T follicular helper cell (primary cell): ENCODE measurements at places on chromosomes 3 and 15.

- DNase-seq = no peak
These were observed 65.5 kb upstream of the TJP1 start for GRCh38 chr15:29887721-29888120.

DNA sequence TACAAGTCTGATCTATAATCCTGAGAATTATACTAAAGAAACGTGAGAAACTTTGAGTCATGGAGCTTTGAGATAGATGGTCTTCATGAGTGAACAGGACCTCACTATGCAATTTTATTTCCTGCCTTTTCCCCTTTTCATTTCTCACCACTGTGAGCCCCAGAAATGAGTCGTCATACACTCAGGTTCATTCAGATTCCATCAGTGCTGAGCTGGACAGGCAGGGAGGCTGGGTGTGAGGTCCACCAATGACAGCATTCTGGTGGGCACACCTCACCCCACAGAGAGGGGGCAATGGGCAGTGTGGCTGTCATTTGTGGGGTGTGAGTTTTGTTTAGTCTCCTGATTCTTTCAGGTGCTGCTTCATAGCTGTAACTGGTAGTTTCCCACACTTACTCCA, 16.9 kb downstream of the TIGIT start:
- DNase-seq = no peak

DNA sequence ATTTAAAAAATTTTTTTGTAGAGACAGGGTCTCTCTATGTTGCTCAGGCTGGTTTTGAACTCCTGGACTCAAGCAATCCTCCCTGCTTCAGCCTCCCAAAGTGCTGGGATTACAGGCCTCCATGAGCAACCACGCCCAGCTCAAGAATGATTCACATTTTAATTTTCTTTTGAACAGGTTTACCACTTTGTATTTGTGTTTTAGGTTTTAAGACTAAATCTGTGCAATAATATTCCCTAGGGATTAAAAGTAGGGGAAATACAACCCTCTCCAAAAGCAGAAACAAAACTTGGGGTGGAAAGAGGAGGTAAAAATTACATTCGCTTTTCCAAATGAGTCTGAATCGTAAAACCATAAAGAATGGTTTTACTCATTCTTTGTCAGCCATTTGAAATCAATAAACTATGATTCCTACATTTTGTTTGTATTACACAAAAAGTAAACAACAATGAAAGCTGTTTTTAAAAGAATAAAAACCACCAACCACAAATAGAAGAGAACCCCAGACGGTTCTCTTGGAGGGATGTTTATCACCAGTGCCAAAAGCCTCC, 37.8 kb downstream of the SLC24A1 start:
- no peak for DNase-seq

DNA sequence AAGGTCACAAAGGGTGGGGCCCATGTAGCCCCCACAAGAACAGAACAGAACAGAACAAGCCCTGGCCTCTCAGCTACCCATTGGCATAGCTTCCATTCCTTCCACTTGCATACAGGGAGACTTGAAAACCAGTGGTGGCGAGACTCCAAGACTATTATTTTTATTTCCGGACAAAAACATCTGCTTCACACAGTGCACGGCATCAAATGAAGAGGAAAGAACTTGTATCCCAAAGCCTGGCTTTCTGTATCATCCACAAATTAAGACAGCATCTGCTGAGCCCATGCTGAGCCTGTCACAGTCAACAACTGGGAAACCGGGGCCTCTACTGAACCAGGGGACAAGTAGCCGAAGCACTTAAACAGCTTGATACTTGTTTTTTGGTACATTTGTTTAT, 56.0 kb downstream of the CLEC3B start:
- DNase-seq = no peak

DNA sequence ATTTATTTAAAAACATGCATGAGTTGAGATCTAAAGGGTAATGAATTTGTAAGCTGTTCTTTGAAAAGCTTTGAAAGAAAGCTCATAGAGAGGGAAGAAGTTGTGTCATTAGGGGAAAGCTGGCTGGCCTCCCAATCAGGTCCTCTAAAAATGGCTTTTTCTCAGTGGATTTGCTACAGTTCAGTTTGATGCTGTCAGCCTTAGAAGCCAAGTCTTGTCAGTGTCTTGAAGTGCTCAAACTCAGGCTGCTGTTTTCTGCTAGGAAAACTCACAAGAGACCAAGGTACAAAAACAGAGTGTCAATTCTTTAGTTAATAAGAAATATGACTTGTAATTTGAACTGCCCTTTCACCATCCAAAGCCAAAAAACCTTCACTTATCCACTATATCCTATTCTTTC, 243.8 kb downstream of the OTOL1 start:
- no peak for DNase-seq

GRCh38 chr15:100930306-100930848, 11.2 kb downstream of the LRRK1 start:
- no peak for DNase-seq

GRCh38 chr15:94631608-94632007, 400.2 kb downstream of the MCTP2 start:
- no peak for DNase-seq

DNA sequence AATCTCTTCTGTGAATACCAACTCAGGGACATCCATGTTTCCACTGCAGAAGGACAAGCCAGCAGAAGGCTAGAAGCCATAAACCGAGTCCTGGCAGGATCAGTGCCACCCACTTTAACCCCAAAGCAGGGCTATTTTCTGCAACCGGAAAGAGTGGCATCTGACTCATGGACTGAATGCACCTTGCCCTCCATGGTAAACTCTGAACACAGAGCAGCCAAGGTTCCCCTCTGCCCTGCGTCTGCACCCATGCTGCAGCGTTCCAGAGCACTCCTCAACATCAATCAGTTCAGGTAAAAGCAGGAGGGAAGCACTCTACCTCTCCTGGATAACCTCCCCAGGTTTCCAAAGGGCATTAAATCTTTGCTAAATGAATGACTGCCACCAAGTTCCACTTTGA, 801 bp upstream of the NGRN start:
- no peak for DNase-seq

- DNase-seq = no peak
These were observed 146.3 kb upstream of the RGMA start for GRCh38 chr15:93235269-93235668.

DNA sequence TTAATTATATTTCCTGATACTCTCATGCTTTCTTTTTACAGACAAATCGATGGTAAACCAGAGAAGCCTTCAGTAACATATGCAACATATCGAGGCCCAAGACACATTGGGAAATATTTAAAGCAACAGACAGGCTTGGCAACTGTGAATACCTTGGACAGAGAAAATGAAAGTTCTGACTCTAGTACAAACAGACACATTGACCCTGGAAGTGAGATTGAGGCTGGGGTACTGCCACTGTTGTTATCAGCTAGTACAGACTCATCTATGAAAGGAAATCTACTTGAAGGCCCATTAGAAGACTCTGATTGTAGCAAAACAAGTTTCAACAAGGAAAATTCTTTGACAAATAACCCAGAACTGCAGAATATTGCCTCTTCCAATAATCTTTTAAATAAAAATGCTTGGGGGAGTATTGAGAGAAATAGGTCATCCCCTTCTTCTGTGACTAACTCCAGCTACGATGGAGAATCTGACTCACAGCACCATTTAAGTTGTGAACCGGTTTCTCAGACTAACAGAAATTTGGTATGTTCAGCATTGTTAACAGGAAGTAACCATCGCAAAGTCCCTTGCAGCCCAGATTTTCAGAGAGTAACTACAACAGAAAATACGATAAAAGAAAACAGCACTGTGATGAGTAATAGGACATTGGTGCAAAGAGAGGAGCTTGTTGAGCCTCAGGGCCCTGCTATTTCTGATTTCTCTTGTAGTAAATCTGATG, 50.2 kb downstream of the CRYBG3 start:
- no peak for DNase-seq

DNA sequence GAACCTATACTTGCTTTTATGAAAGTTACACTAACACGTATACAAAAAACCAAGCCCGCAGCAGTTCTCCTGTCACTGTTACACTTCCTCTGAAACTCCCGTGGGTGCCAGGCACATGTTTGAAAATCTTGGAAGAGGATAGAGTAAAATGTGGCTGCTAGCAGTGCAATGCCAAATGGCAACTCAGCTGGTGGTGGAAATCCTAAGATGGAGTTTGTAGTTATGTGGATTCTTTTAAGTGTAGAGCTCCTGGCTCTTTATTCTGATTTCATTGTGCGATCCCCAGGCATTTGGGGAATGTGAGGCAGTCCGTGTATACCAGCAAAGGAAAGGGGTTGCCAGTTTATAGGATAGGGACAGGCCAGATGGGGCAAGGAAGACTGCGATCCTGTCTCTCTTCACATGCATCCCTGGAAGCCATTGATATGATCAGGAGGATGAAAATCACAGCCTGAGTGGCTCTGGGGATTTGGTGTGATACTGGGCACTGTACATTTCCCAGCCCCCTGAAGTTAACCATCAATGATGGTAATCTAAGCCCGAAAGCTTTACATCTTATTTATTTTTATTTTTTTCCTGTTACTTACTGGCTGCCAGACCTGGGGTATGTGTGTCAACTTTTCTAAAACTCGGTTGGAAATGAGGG, 1.1 kb downstream of the STAC start:
- DNase-seq = no peak

GRCh38 chr15:52784799-52785671, 5.1 kb downstream of the ONECUT1 start:
- no peak for DNase-seq

DNA sequence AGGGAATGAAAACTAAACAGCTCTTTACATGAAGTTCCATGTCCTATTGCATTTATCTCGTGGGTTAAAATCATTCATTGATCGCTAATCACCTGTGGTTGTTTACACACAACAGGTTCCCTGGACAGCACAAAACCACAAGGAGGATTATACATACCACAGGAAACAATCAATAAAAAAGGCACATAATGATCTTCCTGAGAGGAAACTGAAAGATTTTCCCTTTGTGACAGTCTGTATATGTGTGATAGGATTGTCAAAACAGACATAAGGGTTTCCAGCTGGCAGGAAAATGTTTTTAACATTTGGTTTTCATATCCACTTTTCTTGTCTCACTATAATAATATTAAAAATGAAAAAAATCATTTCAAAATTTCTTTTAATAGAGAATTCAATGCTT, 541.8 kb downstream of the NLGN1 start:
- no peak for DNase-seq

- DNase-seq = no peak
These were observed 18.6 kb downstream of the FAM174B start for GRCh38 chr15:92636908-92637481.

DNA sequence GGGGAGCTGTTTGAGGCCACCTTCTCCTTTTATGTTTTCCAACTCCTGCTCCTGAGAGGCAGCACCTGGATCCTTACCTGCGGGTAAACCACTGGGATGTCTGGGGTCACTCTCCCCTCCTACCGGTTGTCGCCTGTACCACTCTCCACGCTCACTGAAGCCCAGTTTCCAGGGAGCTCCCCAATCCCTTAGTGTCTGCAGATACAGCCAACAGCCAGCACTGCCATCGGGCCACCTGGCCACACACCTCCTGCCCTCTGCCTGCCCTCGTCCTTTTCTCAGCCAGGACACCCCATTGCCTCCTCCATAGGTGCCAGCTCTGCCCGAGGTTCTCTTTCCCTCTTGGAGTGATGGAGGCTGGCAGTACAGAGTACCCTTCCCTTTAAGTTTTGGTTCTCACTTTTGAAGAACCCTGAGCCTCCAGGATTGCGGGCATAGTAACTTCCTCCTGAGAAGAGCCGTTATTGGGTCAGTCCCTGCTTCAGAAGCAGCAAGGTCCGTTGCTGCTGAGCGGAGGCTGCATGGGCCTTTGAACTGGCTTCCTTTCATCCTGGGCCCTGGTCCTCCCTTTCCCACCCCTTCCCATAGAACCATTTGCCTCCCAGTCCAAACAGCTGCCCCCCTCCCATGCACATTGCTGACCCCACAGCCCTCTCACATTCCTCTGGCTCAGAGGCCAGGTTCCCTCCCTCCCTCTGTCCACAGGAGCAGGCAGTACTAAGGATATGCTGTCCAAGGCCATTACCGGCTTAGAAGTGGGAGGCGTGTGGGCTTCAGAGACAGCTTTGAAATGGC, 30.9 kb downstream of the ARNT2 start:
- no peak for DNase-seq

DNA sequence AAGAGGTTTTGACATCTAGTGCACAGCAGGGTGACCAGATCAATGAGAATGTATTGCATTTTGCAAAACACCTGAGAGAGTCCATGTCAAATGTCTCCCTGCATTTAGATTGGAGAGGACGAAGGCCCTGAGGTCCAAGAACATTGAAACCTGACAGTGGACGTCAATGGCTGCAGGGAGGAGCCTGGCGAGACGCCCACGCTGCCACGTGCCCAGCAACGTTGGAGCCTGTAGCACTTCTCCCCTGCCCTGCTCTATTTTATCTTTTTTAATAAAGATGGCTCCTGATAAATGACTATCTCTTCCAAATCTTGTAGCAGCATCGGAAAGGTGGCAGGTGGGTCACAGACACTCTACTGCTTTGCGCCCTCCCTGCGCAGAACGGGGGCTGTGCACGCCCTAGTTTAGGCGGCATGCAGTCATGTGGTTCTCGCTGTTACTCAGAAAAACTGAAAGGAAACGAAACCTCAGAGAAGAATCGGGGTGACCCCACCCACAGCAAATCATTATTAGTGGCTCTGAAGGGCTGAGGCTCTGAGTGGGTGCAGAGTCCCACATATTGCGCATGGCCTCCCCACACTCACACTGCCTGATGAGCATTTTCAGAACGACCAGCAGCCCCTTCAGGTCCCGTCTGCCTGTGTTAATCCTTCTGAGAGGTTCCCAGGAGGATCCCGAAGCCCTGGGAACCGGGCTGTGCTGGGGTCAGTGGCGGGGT, 62.5 kb upstream of the TAMM41 start:
- no peak for DNase-seq

DNA sequence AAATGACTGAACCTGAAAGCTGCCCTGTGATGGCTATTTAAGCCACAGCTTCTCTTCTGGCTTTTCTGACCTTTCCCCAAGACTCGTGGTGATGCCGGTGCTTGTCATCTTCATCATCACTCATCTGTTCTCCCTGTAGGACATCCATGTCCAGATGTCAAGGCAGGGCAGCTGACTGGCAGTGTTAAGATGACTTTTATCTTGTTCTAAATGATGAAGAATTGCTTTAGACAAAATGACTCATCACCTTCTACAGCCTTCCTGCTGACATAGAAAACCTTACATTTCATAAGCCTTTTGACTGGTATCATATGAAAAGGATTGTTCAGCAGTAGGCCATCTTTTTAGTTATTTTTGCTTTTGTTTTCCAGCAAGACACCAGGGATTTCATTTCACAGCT, 67.0 kb upstream of the GPR149 start:
- no peak for DNase-seq

- DNase-seq = no peak
These were observed 370.0 kb downstream of the WDR72 start for GRCh38 chr15:53389271-53390037.

GRCh38 chr3:170171563-170171962, 10.0 kb downstream of the PHC3 start:
- no peak for DNase-seq

GRCh38 chr3:41216422-41216821, 17.1 kb downstream of the CTNNB1 start:
- no peak for DNase-seq
